Astrocyte (in vitro differentiated cells and primary cell): ENCODE measurements at places on chromosomes 3 and 15.

DNA sequence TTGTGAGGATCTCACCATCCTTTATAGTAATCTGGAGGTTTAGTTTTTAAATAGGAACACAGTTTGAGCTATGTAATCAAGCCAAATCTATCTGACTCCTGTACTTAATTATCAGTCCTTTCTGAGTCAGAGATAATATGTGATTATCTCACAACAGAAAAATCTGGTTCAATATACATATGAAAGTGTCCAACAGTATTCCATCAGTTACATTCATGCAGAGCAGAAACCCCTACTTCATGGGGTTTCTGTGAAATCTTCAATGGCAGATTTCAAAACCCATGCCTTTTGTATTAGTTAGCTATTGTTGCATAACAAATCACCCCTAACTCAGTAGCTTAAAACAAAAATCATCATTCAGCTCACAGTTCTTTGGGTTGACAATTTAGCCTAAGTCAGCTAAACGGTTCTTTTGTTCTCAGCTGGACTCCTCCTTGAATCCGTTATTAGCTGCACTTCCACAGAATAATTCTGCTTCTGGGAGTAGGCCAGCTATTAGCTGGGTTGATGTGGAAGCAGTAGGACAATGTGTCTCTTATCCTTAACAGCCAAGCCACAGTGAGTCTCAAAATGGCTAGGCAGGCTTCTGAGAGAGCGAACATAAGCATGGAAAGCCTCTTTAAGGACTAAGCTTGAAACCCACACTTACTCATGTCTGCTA, 42.9 kb upstream of the ARPP21 start:
- H3K27ac ChIP-seq: no peak overlapping the region
- no peak overlapping the region for H3K4me3 ChIP-seq
- H3K4me1 ChIP-seq: no peaks in the 10 kb centered on the region
- no peak for DNase-seq

DNA sequence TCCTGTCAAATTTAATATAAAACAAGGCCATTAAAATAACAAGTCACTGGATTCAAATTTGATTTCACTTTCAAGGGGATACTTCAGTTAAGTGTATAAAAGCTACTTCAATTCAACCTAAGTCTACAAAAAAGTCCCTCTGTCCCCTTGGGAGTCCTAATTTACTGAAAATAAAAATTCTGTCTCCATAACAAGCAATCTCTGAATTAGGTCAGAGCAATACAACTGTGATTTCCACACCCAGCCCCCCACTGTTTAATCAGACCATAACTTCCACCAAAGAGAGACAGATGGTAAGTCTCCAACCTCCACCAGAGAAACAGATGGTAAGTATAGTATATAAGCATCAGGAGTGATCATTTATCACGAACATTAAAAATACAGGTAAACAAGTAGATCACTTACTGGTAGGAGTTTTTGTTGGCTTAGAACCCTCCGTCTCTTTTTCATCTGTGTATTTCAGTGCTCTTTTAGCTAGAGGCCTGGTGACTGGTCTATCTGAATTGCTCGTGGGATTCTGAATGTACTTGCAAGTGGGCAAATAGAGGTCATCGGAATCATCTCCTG, 12.1 kb downstream of the SGO1 start:
- H3K27me3 ChIP-seq: no peaks in the 10 kb centered on the region
- H3K4me3 ChIP-seq: no peak overlapping the region
- no peaks in the 10 kb centered on the region for H3K4me1 ChIP-seq
- peaks cover 11% of the 10 kb centered on the region for H3K36me3 ChIP-seq
- H3K27ac ChIP-seq: no peak overlapping the region

- no peak overlapping the region for H3K4me3 ChIP-seq
- H3K27me3 ChIP-seq: no peaks in the 10 kb centered on the region
- no peaks in the 10 kb centered on the region for H3K4me1 ChIP-seq
- no peak overlapping the region for H3K27ac ChIP-seq
- peak; percentile 17 for DNase-seq
- no peaks in the 10 kb centered on the region for H3K36me3 ChIP-seq
These were observed 54.7 kb downstream of the ADAM10 start for GRCh38 chr15:58694641-58695398.

- peaks cover 3% of the 10 kb centered on the region for H3K27me3 ChIP-seq
- DNase-seq: no peak
- no peak overlapping the region for H3K27ac ChIP-seq
- H3K36me3 ChIP-seq: no peaks in the 10 kb centered on the region
- H3K4me3 ChIP-seq: no peak overlapping the region
These were observed 230.7 kb upstream of the LYSMD4 start for GRCh38 chr15:99963976-99964375.

- H3K27me3 ChIP-seq: no peaks in the 10 kb centered on the region
- H3K36me3 ChIP-seq: no peaks in the 10 kb centered on the region
- H3K27ac ChIP-seq: no peak overlapping the region
- DNase-seq: no peak
These were observed 44.6 kb downstream of the TRIM71 start for GRCh38 chr3:32862247-32862935.

DNA sequence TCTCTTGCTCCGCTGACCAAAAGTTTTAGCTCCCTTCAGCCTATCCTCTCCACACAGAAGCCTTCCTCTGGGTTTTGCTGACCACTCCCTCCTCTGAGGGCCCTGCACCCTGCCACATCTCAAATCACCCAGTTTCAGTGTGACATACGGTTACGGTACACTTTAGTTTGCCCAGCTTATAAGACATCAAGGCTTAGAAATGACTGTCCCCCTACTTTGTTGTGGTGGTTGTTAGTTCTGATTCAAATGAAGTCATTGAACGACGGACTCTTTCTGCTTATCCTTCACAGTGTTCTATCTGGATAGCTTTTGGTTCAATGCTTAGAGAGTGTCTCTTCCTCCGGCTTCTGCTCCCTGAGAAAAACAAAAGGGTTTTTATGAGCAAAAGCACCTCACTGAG, 68.0 kb upstream of the NDUFB4 start:
- H3K27me3 ChIP-seq: no peaks in the 10 kb centered on the region
- no peak overlapping the region for H3K27ac ChIP-seq
- peaks cover 7% of the 10 kb centered on the region for H3K4me1 ChIP-seq
- no peak for DNase-seq
- H3K4me3 ChIP-seq: no peak overlapping the region

DNA sequence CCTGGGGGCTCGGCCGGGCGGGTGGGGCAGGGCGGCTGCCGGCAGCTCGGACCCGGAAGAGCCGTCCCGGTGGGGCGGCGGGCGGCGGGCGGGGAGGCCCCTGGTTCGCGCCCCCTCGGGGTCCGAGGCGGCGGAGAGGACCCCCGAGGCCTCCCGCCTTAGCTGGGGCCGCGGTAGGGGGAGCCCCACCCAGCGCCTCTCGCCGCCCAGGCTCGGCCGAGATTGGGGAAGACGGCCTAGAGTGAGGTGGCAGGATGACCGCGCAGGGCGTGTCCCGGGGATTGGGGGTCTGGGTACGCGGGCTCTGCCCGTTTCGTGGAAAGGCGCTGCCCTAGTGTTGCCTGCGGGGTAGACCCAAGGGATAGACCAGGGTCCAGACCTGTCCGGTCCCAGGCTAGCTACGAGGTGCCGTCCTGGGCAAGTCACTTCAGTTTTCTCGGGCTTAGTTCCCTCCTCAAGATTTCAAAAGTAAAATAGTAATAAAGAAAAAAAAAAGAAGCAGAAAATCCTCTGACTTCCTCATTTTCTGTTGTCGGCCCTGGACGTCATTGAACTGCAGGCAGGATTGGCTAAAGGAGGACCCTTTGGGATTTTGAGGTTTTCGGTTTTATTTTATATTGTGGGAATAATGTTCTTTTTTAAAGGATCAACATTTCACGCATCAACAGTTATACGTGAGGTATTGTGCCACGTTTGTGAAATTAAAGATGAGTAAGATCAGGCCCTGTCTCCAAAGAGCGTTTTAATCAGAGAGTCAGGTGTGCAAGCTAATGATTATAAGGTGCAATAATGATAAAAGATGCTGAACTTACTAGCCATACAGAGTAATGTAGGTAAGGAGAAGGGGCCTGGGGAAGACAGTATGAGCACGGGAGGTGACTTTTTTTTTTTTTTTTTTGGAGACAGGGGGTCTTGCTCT, 679 bp downstream of the IQGAP1 start:
- peaks cover 20% of the 10 kb centered on the region for H3K36me3 ChIP-seq
- peak overlapping the region; percentile 88 for H3K27ac ChIP-seq
- peak; percentile 48 for DNase-seq
- no peaks in the 10 kb centered on the region for H3K27me3 ChIP-seq
- peaks cover 21% of the 10 kb centered on the region for H3K4me1 ChIP-seq
- peak overlapping the region; percentile 91 for H3K4me3 ChIP-seq

DNA sequence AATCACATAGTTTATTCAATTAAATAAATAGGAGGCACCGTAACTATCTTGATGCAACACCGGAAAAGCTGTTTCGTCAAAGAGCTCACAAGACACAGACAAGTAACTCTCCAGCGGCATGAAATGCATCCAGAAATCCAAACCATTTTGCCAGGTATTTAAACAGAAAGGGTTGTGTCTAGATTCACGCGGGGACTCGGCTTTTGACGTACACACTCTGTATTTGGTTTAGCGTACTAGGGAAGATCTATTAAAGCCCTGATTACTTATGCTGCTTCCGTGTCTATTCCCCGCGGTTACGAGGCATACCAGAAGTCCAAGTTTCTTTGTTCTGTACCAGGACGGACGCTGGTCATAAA, 718 bp downstream of the BNIP2 start:
- H3K4me3 ChIP-seq: peak overlapping the region; percentile 97
- peaks cover 5% of the 10 kb centered on the region for H3K36me3 ChIP-seq
- no peaks in the 10 kb centered on the region for H3K27me3 ChIP-seq
- H3K27ac ChIP-seq: peak overlapping the region; percentile 98

GRCh38 chr3:152557302-152557999, 277.5 kb upstream of the P2RY1 start:
- no peak for DNase-seq
- H3K4me3 ChIP-seq: no peak overlapping the region
- H3K27me3 ChIP-seq: no peaks in the 10 kb centered on the region
- no peak overlapping the region for H3K27ac ChIP-seq
- no peaks in the 10 kb centered on the region for H3K4me1 ChIP-seq

GRCh38 chr3:43921056-43921648, 230.4 kb downstream of the ABHD5 start:
- H3K27me3 ChIP-seq: no peaks in the 10 kb centered on the region
- no peaks in the 10 kb centered on the region for H3K4me1 ChIP-seq
- H3K36me3 ChIP-seq: no peaks in the 10 kb centered on the region
- H3K27ac ChIP-seq: no peak overlapping the region

- no peaks in the 10 kb centered on the region for H3K27me3 ChIP-seq
- DNase-seq: no peak
- H3K4me3 ChIP-seq: no peak overlapping the region
- no peaks in the 10 kb centered on the region for H3K4me1 ChIP-seq
These were observed 359.5 kb upstream of the CBLB start for GRCh38 chr3:106228271-106228670.

GRCh38 chr15:50676799-50677483, 9.7 kb downstream of the TRPM7 start:
- peak overlapping the region; percentile 34 for H3K27ac ChIP-seq
- H3K4me3 ChIP-seq: no peak overlapping the region
- H3K4me1 ChIP-seq: no peaks in the 10 kb centered on the region
- H3K36me3 ChIP-seq: no peaks in the 10 kb centered on the region
- DNase-seq: peak; percentile 54
- H3K27me3 ChIP-seq: no peaks in the 10 kb centered on the region

DNA sequence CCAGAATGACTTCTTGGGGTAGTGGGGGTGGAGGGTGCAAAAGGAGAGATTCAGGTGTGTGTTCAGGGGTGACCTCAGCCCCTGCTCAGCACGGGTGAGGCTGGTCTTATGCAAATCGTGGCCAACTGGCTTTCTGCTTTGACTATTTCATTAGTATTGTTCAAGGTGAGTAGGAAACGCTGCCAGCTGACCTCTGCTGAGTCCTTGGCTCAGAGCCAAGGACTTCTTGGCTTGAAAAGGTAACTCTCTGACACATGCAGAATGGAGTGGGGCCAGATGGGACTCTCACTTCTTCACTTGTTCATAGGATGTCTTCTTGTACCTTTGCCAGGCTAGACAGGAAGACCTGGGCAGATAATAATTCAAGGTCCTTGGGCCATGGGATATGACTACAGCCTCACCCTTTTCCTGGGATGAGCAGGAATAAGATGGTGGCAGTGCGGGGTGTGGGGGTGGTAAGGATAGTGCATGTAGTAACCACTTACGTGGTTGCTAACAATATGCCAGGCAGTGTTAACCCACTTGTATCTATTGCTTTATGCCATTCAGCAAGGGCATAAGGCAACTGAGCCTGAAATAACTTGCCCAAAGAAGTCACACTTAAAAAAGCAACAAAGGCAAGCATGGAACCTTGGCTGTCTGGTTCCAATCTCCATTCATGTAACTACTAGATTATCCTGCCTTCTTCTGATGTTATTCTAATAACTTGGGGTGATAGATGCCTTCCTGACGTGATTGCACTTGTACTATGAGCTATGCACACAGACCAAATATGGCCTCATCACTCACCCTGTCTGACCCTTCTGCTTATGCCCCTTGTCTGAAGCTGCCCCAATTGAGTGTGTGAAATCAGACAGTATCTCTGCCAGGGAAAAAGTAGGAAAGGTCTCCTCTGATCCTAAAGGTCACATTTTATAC, 193.1 kb downstream of the NR1D2 start:
- no peak overlapping the region for H3K4me3 ChIP-seq
- no peak overlapping the region for H3K27ac ChIP-seq
- H3K4me1 ChIP-seq: no peaks in the 10 kb centered on the region

- H3K36me3 ChIP-seq: no peaks in the 10 kb centered on the region
- H3K27me3 ChIP-seq: peaks cover 7% of the 10 kb centered on the region
- no peak for DNase-seq
- no peaks in the 10 kb centered on the region for H3K4me1 ChIP-seq
- no peak overlapping the region for H3K4me3 ChIP-seq
These were observed 16.2 kb downstream of the TERC start for GRCh38 chr3:169748670-169749069.

DNA sequence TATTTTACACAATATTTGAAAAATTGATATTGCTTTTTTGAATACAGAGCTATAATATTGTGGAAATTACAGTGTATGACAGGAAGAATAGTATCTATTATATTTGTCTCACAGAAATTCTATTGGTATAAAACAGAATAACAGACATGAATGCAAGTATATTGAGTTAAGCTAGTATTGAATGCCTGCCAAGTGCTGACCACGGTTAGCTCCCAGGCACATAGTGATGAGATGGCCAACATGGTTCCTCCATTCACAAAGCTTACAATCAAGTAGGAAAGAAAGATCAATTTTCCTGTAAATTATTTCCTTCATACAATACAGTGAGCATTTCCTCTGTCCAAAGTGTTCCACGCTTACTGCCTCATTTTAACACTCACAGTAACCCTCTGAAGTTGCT, 67.6 kb downstream of the TP63 start:
- no peaks in the 10 kb centered on the region for H3K36me3 ChIP-seq
- no peak for DNase-seq
- H3K27me3 ChIP-seq: no peaks in the 10 kb centered on the region
- no peak overlapping the region for H3K4me3 ChIP-seq
- H3K27ac ChIP-seq: no peak overlapping the region

GRCh38 chr3:134299888-134300206, 49.2 kb upstream of the RYK start:
- H3K4me1 ChIP-seq: no peaks in the 10 kb centered on the region
- H3K4me3 ChIP-seq: no peak overlapping the region
- H3K27ac ChIP-seq: no peak overlapping the region
- H3K36me3 ChIP-seq: no peaks in the 10 kb centered on the region

DNA sequence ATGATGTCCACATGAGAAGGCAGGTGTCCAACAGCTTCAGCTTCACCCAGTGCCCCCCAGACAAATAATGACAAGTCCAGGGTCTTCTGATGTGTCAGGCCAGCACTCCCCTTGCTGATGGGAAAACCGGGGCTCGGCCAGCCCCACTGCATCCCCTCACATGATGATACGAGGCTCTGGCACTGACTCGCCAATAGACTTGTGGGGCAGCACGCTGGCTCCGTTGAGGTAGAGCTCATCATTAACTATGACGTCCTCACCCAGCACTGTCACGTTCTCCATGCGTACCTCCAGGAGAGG, 2.1 kb upstream of the AMIGO3 start:
- no peak overlapping the region for H3K4me3 ChIP-seq
- no peak overlapping the region for H3K27ac ChIP-seq
- H3K36me3 ChIP-seq: peaks cover 3% of the 10 kb centered on the region
